Effector memory CD4-positive, alpha-beta T cell (primary cell): ENCODE measurements at places on chromosomes 3 and 15.

- peak; percentile 54 for DNase-seq
Measured at GRCh38 chr15:82530606-82531379, 9.5 kb downstream of the RPS17 start.

- no peak for DNase-seq
Measured at GRCh38 chr15:42919799-42920518, 619 bp downstream of the TTBK2 start.

- no peak for DNase-seq
Measured at GRCh38 chr15:68449389-68449788, 17.4 kb upstream of the ITGA11 start.

GRCh38 chr15:27235681-27236080 lies 264.7 kb downstream of the GABRG3 start:
- no peak for DNase-seq

DNA sequence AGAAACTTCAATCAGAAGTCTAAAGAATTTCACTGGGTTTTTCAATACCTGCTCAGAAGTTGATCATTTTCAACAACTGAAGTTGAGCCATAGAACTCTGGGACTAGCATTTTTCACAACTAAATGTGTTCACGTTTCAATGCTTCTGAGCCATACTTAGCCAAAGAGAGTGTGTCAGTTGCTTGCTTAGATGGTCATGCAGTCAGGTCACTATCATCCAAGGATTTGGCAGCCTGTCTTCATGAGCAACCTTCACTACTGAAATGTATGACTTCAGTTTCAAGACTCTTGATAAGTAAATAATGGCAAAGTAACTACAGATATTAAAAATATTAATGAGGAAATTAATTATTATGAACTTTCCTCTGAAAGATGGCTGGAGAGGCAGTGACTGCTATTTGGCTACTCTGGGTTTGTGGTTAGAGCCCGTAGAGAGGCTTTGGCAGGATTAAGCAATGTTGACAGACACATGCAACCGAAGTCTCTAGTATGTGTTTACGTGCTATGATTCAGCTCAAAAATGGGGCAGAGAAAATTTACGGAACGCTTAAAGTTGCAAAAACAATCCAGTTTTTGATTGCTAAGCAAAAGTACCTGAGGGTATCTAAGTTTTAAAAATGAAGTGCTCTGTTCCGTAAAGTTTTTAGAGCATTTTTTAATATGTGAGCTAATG lies 133.8 kb downstream of the GMNC start:
- no peak for DNase-seq

DNA sequence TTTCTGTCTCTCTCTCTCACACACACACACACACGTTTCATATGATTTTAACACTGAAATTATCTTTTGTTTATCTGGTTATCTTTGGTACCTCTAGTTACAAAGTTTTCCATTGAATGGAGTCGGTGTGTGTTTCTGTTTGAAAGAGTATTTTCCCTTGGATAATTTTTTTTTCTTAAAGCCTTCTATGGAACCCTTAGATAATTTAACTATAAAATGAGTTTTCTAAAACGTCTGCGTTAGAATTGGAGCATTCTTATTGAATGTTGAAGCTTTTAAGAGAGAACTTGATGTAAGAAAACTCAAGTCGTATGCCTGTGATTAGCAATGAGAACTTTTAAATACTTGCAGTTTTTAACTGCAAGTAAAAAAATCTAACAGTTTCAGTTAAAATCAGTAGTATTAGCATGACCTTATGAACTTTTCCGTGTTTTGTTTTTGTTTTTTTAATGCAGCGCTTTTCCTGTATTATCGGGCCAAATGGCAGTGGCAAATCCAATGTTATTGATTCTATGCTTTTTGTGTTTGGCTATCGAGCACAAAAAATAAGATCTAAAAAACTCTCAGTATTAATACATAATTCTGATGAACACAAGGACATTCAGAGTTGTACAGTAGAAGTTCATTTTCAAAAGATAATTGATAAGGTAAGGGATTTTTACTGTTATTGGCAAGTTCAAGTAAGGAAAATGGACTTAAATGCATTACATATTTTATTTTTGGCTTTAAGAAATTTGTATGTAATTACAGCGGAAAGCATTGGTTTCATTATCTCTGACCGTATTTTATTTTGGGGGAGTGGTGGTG lies 3.0 kb downstream of the SMC4 start:
- no peak for DNase-seq

DNA sequence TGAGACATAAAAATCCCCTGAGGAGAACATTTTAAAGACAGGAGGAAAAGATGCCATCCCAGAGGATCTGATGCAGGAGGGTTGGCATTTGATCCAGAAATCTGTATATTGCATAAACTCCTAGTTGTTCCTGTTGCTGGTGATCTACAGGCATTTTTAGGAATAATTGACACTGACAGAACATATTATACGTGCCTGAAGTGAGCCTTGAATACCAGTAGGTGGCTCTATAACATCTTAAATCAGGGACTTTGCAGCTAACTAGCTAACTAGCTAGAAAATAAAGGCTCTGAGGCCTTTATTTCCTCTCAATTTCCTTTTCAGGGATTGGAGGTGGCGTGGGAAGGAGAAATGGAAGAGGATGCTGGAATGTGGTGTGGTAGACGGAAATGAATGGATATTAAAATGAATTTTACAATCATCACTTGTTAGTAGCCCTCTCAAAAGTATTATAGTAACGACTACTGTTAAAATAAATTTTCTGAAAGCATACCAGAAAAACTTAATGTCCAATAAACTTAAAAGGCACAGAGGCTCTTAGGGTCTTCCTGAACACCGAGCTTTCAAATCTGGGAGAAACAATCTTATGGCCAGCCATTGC lies 73.8 kb upstream of the ZBED2 start:
- DNase-seq = no peak

GRCh38 chr15:98942431-98942830 lies 65.2 kb downstream of the PGPEP1L start:
- DNase-seq = no peak

GRCh38 chr15:38335116-38335515 lies 82.5 kb downstream of the SPRED1 start:
- DNase-seq = no peak

DNA sequence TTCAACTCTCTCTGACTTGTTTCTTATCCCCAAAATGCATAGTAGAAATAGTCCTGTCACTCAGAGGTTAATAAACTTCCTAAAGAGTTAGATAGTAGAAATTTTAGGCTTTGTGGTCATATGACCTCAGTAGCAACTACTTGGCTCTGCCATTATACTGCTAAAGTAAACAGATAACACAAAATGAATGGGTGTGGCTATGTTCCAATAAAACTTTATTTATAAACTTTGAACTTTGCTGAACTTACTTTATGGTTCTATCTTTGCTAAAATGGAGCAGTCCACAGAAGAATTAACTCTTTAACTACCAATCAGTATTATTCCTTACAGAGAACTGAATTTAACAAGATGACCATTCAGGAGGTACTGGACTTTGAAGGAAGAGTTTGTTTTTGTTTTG lies 393.6 kb upstream of the CDIN1 start:
- no peak for DNase-seq

- no peak for DNase-seq
Measured at GRCh38 chr3:10524799-10525301, 19.5 kb upstream of the ATP2B2 start.

DNA sequence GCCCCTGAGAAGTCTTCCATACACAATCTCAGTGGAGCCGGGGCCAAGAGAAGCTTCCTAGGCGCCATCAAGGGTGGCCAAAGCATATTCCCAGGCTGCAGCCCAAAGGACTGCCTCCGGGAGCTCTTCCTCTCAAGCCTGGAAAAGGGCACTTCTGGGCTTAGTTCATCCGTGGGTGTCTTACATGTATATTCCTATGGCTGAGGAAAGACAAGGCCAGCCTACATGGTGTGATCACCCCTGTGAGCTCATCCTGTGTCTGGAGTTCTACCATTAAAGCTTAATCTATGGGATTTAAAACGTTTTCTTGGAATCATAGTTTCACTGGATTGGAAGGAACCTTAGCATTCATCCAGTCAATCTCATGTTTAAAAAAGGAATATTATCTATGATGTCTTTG lies 21.9 kb upstream of the TIMP4 start:
- no peak for DNase-seq

DNA sequence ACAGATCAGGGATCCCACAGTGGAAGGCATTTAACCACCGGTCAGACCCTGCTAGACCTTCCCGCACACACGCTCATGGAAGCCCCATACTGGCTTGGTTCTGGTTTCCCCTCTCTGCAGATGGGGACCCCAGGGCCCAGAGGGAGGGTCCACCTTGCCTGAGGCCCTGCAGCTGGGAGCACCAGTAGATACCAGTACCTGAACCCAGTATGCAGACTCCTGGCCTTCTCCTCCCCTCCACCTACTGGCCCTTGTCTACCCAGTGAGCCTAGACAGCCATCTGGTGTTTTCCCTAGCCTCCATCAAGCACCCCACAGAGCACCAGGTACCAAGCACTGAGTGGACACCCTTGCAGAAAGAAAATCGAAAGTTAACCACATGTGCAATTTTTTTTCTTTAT lies 65.1 kb downstream of the MEGF11 start:
- no peak for DNase-seq

DNA sequence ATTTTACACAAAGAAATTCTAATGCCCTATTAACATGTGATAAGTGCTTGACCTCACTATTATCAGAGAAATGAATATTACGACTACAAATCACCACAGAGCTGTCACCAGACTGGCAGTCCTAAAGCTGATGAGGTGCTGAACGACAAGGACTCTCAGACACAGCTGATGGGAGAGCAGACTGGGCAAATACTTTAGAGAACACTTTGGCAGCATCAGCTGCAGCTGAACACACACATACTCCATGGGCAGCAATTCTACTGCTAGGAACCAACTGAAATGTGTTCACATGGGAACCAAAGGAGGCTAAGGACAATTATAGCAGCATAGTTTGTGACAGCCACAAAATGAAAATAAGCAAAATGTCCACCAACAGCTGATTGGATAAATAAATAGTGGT lies 45.5 kb downstream of the SUSD5 start:
- no peak for DNase-seq

DNA sequence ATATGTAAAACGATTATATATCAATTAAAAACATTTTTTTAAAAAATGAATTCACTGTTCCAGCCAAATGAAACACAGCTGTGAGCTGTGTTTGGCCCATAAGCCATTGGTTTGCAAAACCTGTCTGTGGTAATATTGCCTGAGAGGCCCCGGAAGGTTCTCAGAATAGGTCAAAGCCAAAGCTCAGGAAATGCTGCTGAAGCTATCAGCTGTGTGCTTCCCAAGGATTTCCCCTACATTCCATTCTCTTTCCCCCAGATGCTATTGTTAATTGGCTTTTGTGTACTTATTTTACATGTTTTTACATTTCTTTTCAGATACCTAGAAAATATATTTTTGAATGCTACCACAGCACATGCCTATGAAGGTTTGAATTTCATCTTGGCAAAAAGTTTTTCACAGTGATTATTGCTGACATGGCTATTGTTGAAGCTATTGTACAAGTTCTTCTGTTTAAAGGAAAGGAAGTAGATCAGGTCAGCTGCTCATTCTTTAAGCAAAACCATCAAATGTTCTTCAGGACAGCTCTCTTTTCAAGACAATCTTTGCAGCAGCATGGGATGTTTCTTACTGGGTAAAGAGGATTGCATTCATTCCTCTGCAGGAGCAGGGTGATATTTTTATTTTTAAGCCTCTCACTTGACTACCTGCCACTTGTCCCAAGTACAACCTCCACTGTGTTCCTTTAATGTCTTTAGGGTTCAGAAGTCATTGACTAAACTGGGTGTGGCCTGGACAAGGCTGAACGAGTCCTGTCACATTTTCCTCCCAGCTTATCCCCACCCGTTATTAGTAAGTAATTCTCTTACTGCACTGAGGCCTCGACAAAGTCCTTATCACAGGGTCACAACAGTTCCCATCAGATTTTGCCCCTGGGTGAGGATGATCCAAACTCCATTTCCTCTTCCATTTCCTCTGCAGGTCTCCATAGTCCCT lies 26.3 kb upstream of the BNC1 start:
- no peak for DNase-seq

- no peak for DNase-seq
Measured at GRCh38 chr3:1808590-1808989, 290.1 kb upstream of the CNTN4 start.

DNA sequence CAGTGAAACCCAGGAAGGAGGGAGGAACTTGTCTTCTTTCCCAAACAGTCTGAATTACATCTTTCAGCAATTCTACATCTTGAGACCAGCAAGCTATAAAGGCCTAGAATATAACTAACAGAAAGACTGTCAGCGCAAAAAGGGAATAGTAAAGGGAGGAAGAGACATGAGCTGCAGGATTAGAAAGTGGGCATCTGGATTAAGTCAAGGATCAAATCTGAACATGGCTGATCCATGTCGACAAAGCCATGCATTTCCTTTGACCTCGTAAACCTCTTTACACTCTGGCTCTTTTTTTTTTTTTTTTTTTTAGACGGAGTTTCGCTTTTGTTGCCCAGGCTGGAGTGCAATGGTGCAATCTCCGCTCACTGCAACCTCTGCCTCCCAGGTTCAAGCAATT lies 35.4 kb upstream of the KCNMB3 start:
- no peak for DNase-seq

GRCh38 chr3:42804831-42805132 lies 492 bp upstream of the HIGD1A start:
- no peak for DNase-seq

- DNase-seq = no peak
Measured at GRCh38 chr3:117084277-117084676, 374.7 kb downstream of the TUSC7 start.

DNA sequence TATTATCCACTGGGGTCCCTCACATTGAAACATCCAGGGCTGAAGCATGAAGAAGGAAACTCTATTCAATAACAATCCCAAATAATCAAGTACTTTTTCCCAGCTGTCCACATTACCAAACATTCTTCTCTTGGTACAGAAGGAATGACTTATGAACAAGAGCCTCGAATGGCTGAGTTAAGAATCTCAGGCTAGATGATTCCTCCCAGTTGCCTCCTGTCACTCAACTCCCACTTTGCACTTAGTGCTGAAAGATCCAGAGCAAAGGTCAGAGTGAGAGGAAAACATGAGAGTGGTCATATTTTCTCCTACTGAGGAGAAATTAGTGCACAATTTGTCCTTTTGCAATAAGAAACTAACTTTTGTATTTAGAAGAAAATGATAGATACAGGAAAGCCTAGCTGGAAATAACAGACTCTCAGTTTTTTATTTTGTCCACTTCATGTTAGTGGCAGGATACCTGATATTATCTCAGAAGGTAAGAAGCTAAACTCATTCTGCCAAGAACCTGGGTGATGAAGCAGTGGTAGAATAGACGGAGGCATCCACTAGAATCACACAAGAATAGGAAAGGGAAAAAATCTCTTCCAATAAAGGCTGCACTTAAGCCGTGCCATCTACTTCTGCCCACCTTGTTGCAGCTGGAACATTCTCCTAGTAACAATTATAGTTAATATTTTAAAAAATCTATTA lies 46.2 kb downstream of the GADL1 start:
- no peak for DNase-seq

DNA sequence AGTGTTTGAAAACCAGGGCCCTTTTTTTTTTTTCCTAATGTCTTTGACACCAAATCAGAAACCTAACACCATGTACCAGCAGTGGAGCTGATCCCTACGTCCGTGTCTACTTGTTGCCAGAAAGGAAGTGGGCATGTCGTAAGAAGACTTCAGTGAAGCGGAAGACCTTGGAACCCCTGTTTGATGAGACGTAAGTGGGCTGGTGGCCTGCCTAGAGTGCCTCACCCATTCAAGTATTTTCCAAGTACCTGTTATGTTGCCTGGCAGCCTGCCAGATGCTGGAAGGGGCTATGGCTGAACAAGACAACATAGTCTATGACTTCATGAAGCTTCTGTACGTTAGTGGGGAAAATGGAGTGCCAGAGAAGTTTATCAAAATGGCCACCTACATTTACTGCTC lies 39.7 kb downstream of the ESYT3 start:
- no peak for DNase-seq

- no peak for DNase-seq
Measured at GRCh38 chr3:180633722-180634121, 31.8 kb downstream of the TTC14 start.

GRCh38 chr3:33050071-33050653 lies 46.8 kb downstream of the GLB1 start:
- no peak for DNase-seq
